T-helper 9 cell (primary cell): ENCODE measurements at places on chromosomes 6 and 20.

- no peak for DNase-seq
Measured at GRCh38 chr20:34022151-34022838, 28.6 kb downstream of the RALY start.

DNA sequence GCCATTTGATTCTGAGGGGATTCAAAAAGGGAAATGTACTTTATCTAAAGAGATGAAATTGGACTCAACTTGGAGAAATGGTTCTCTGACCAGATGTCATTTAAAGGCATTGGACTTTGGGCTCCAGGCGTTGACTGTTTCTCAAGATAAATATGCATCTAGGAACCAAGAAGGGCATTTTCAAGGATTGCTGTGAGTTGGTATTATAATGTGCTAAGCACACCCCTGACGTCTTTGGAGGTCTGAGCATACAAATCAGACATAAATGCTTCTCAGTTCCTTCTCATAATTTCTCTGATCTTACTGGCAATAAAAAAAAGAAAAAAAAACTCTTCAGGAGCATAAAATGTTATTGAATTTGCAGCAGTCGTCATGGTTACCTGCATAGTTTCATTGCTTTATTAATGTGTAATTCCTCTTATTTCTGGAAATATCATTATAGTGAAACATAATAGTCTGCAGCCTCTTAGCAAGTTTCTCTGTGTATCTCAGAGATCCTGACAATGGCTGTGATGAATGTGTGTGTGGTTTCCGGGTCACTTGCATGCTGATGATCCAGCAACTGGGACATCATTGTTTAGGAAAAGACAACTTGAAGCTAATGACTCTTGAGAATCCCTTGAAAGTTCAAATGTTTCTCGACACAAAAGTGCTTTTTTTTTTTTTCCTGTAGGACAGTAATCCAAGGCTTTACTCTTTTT, 136.0 kb downstream of the AIG1 start:
- no peak for DNase-seq

- DNase-seq, result no peak
Measured at GRCh38 chr6:155411154-155412052, 44.2 kb downstream of the NOX3 start.

DNA sequence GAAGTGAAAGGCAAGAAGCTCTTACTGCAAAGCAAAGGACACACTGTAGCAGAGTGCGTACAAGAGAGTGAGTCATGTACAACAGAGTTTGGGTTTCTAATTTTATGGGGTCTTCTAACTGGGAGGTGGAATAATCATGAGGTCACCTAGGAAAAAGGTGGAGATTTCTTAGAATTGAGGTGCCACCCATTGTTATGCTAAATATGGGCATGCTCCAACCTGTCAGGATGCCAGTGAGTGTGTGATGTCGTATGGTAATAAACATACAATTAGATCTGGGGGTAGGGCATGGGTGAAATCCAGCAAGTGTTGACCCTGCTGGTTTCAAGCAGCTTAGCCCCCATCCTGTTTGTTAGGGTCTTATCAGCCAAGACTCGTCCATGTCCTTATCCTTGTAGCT, 46.6 kb downstream of the OR2B6 start:
- no peak for DNase-seq

- DNase-seq, result no peak
Measured at GRCh38 chr20:34271956-34272355, 30.7 kb downstream of the ASIP start.

DNA sequence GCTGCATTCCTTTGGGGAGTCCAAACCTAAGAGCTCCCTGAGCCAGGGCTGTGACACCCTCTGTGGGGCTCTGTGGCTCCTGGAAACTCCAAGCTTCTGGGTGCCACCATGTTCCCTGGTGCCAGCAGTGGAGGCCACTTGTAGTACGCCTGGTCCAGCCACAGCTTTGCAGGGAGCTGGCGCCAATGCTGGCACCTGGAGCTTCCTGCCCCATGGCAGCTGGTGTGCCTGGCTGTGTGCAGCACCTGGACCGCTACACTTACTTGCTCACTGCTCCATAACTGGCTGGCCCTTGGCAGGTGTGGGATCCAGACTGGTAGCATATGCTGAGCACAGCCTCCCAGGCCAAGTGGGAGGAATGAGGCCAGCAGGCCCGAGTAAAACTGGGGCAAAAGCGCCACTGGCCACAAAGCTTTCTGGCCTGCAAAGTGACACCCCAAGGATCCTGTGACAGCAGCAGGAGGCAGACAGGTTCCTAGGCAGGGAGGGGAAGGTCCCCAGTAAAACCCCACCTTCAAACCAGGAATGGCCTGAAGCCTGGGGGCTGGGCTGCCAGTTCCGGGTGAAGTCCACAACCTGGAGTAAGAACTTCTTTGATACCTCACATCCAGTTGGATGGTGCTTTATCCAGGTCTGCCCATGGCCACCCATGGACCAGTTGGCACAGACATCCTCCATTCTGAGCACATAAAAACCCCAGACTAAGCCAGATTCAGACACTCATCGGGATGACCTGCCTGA, 461.0 kb downstream of the TBC1D32 start:
- no peak for DNase-seq

DNA sequence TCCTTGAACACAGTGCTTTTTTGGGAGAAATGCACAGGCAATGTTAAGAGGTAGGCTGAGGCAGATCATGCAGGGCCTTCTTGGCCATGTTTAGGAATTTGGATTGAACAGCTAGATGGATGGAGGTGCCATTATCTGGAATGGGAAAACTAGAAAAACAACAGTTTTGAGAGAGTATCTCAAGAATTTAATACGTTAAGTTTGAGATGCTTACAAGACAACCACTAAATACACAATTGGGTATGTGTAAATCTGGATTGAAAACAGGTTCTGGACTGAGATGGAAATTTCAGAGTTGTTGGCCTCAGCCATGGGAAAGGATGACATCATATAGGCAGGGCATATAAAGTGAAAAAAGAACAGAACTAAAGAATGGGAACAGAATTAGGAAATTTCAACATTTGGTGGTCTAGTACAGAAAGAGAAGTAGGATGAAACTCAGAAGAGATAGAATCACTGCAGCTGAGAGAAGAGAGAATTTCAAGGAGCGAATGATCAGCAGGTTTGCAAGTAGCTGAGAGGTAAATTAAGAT, 37.1 kb downstream of the NCOA7 start:
- DNase-seq, result no peak

DNA sequence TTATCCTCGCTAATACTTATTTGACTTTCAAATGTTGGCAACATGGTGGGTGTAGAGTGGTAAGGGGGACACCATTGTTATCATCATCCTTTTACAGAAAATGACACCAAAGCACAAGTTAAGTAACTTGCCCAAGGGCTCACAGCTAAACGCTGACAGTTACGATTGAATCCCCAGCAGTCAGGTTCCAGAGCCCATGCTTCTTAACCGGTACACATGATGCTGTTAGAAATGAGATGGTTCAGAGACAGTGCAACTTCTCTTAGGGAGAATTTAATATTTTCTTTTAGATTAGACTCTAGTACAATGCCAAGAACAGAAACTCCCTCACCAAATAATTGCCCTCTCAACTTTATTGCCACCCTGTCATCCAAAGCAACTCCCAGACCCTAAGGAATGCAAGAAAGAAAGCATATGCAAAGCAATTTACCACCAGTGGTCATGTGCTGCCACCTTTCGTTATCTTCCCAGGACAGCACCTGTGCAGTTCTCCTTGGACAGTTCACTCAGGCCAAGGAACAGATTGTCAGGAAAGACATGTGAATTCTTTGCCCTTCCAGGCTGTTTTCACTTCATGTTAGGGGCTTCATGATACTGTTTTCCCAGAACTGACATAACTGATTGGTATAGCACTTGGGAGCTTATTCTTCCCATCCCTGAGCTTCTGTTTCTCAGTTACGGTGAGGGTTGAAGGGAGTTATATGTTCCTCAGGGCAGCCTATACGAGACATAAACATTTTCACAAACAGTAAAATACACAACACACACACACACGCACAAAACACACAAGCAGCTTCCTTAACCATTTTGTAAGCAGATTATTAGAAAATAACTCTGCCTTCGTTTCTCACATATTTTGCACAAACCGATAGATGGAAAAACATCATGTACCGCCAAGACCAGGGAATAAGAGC, 5.1 kb downstream of the HLA-DMA start:
- DNase-seq, result peak; percentile 23

DNA sequence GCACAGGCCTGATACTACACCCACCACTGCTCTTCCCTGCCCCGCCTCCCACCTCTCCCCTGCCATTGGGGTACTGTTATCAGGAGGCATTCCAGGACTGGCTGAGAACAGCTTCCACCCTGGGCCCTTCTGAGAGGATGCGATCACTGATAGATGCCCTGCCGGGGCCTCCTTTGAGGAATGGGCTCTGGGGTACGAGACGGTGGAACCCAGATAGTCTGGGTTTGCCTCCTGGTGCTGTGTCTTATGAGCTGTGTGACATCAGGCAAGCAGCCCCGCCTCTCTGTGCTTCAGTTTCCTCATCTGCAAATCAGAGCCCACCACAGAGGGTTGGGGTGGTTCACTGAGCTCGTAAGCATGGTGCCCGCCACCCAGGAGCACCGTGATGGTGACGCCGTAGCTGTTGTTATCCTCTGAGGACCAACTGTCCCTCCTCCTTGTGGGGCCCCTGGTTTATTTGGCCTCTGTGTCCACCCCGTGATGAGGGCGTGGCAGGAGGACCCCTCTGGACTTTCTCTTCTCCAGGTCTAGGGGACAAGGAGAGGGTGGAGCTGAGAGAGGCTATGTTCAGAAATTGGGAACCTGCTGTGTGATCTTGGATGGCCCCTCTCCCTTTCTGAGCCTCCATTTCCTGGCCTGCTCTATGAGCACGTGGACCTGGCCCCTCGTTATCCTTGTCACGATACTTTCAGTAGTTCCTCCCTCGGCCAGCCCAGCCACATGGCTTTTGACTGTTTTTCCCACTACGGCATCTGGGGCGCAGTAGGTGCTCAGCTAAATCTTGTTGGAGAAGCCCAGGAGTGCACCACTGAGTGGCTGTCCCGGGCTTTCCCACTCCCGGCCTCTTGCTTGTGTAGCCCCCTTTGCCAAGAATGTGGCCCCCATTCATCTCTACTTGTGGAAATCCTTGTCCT, 18.3 kb downstream of the SRC start:
- DNase-seq, result no peak

- no peak for DNase-seq
Measured at GRCh38 chr6:4914420-4915159, 89.2 kb downstream of the RPP40 start.

GRCh38 chr6:69026243-69026642, 391.2 kb downstream of the ADGRB3 start:
- DNase-seq, result no peak

DNA sequence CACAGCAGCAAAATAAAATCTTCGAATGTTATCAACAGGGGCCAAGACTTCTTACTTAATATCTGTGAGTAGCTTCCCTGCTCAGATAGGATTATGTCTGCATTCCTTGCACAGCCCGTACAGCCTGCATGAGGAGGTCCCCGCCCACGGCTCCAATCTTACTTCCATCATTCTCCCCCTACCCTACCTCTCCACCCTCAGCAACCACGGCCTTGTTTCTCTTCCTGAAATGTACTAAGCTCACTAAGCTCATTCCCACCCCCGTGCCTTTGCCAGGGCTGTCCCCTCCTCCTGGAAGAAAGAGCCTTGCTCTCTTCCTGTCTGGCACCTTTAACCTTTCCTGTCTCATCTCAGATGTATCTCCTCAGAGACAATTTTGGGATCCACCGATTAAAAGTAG, 120.4 kb downstream of the BCAS1 start:
- DNase-seq, result no peak

GRCh38 chr6:161318456-161318855, 44.6 kb upstream of the AGPAT4 start:
- no peak for DNase-seq

DNA sequence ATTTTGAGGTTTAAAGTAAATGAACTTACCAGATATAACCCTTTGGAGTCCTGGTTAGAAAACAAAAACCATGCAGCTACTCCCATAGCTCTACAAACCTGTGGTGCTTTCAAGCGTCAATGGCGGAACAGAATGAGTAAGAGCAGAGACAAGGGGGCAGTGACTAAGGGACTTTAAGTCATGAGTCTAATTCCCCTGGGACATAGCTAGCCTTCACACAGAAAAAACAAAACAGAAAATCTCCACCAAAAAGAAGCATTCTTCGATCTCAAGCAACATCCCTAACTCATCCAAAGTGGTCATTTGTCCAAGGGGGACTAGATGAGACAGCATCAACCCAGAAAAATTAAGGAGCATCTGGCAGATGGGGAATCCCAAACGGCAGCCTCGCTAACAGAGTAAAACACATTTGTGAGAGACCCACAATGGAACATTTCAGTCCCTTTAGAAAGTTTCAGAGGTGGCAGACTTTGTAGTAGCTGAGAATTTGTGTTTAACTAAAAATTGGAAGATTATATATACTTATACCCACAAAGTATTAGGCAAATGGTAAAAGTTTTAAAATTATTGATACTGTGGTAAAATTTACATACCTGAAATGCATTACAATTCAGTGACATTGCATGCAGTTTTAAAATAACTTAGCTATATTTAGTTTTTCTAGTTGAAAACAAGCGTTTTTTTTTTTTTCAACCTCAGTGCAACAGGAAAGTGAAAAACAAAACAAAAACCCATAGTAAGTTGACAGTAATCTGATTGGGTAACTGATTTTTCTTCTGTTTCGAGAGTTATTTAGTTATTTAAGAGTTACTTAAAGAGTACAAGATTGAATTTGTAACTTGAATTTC, 67.5 kb downstream of the KCNQ5 start:
- DNase-seq, result no peak

DNA sequence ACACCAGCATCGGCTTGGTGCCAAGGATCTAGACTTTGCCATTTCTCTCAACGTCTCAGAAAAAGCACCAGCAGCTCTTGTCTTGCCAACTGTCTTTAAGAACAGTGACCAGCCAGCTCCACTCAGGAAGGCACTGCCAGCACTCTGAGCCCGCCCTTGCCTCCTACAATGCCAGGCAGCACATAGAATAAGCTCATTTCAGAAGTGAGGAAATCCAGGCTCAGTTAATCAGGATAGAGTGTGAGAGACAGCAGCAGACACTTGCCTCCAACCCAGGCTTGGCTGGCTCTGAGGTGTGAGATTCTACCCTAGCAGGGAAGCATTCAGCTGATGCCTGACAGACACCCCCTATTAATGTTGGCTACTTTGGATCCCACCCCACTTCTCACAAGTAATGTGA, 4.3 kb upstream of the SYNDIG1 start:
- DNase-seq, result no peak

GRCh38 chr6:36838896-36839748, at the start of gene CPNE5:
TSS of gene CPNE5 (minus strand) at chr6:36839444. CDS start at chr6:36839377, 67 bp downstream.
- peak; percentile 4 for DNase-seq

GRCh38 chr20:37669062-37669772, 24.6 kb upstream of the CTNNBL1 start:
- no peak for DNase-seq

DNA sequence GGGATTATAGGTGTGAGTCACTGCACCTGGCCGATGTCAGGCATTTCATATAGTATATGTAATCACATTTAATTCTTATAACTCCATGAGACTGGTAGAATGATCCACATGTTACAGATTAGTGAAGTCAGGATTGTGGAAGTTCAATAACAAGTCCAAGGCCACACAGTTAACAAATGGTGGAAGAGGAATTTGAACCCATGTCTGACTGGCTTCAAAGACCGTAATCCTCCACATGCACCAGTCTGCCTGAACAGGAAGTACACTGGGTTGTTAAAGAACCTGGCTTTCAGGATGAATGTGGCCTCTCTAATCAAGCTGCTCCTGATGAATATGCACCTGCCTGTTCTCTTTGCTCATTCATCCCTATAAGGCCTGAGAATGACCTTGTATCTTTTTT, 122.0 kb upstream of the HDAC2 start:
- DNase-seq, result no peak

GRCh38 chr6:105515054-105515453, 112.2 kb upstream of the PREP start:
- no peak for DNase-seq
